LHCN-M2 (cell line): ENCODE measurements at places on chromosomes 3 and 15.

GRCh38 chr15:39361497-39361896 is 219.4 kb upstream of the THBS1 start:
- DNase-seq: peak; percentile 54

DNA sequence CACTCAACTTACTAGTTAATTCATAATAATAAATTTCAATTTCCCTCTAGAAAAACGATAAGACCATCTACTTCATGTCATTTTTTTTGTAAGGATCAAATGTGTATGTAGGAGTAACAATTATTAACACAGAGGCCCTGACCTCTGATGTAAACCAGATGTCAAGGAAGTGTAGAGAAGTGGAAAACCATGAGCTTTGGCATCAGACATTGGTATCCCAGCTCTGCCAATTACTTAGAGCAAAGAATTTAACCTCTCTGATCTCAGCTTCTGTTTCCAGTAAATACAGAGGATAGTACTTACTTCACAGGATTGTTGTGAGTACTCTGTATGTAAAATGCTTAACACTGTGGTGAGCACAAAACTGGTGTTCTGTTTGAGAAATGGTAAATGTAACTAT is 17.5 kb downstream of the AQR start:
- no peak for DNase-seq

GRCh38 chr3:146090521-146090920 is 70.5 kb downstream of the PLOD2 start:
- DNase-seq: no peak

DNA sequence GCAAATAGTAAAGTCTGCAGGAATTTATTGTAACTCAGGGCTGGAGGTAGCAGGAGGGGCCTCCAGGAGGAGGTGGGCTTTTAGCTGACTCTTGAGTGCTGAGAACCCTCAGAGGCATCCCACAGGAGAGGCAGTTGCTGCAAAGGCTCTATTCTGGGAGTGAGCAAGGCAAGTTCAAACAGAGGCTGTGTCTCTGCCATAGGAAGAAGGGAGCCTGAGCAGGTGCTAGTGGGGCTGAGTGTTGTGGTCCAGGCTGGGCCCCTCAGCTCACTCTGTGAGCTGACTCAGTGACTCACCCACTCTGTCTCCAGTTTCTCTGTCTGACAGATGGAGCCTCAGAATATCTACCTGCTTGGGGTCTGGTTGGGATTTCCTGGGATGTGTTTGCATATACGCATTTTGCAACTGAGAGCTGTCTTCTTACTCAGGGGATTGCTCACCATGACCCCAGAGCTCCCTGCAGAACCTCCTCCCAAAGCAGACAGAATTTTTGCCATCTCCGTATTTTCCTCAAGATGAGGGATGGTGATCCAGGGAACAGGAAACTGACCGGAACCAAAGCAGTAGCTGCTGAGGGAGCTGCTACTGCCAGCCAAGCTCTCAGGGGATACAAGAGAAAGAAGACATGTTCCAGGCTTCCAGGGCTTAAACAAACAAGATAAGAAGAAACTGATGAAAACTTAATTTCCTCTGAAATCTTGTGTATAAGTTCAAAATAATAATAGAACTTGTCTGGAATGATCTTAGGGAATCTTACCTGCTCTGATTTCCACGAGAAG is 13.6 kb upstream of the NOX5 start:
- peak; percentile 19 for DNase-seq

DNA sequence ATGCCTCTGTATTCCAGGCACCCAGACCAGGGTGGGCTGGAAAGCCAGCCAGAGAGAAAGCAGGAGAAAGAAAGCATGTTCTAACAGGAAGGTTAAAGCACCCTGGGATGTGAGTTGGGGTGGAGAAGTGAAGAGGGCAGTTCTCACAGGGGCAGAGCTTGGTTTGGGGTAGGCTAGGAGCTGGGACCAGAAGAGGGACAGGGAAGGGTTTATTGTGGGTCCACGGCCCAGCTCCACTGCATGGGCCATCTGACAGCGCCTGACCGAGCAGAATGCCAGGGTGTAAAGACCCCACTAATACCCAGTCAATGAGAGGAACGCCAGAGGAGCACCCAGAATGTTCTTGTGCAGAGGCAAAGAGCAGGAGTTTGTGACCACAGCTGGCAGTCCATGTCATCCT is 27.1 kb upstream of the MAGEF1 start:
- DNase-seq: no peak

DNA sequence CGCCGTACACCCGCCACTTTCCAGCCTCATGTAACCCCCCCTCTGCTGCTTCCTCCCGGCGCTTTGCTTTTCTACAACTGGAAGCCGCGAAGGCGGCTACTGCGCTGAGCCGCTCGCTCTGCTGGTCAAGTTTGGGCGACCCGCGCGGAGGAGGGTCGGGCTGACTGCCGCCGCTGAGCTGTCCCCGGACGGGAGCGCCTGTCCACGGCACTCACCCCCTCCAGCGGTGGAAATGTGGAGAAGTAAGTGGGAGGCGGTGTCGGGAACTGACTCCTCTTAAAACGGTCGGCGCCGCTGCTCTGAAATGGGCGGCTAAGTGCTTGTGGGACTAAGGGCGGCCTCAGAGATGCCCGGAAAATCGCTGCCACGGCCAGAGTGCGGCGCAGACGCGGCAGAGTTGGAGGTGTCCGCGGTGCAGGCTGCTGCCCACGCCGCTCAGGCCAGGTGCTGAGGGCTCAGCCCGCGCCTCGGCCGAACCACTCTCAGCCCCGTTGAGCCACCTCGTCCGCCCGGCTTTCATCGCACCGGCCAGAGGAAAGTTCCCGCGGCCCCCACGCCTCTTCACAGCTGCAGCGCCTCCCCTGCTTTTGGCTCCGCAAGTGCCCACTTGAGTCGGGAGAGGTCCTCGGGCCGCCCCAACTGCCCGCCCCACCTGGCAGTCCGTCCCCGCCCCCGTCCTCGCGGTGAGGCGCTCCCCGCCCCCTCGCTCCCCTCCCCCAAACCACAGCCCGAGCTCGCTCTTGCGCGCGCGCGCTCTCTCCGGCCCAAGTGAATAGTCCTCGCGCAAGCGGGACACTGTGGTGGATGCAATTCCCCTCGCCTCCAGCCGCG is at the start of gene EPHA6:
Gene EPHA6 (plus strand): TSS at position 775 of the 831 bp plus-strand sequence.
- DNase-seq: peak; percentile 5

- DNase-seq: peak; percentile 46
These were observed 198.7 kb upstream of the LYSMD4 start for GRCh38 chr15:99931703-99932603.

- peak; percentile 73 for DNase-seq
These were observed 91.7 kb downstream of the APBA2 start for GRCh38 chr15:28977377-28978010.

- peak; percentile 92 for DNase-seq
These were observed 79.7 kb downstream of the FBN1 start for GRCh38 chr15:48565560-48566482.

- no peak for DNase-seq
These were observed 92.9 kb downstream of the LRRC3B start for GRCh38 chr3:26715431-26715830.

- DNase-seq: no peak
These were observed 702 bp downstream of the ARHGEF3 start for GRCh38 chr3:56800832-56801661.

- DNase-seq: peak; percentile 29
These were observed 311.4 kb downstream of the LPP start for GRCh38 chr3:188465311-188465710.

- DNase-seq: no peak
These were observed 199.3 kb downstream of the TNIK start for GRCh38 chr3:171260899-171261298.

GRCh38 chr3:46628901-46629369 is 16.6 kb downstream of the FAM240A start:
- DNase-seq: no peak

- DNase-seq: no peak
These were observed 9.8 kb upstream of the ETV5 start for GRCh38 chr3:186118692-186119091.

- no peak for DNase-seq
These were observed 24.2 kb upstream of the TIMP4 start for GRCh38 chr3:12182687-12183441.

- DNase-seq: no peak
These were observed 46.5 kb downstream of the RPN1 start for GRCh38 chr3:128603811-128604775.

DNA sequence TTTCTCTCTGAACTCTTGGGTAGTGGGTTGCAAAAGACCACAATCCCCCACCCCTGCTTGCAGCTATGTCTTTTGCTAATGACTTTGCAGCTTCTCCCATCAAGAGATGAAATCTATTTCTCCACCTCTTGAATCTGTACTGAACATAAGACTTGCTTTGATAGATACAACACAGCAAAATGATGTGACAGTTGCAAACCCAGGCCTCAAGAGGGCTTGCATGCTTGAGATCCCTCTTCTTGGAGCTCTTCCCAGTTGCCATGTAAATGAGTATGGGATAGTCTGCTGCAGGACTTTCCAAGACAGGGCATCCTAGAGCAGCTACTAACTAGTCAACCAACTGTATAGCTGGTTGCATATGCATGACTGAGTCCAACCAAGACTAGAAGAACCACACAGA is 783.6 kb downstream of the PDCD6IP start:
- DNase-seq: peak; percentile 22

DNA sequence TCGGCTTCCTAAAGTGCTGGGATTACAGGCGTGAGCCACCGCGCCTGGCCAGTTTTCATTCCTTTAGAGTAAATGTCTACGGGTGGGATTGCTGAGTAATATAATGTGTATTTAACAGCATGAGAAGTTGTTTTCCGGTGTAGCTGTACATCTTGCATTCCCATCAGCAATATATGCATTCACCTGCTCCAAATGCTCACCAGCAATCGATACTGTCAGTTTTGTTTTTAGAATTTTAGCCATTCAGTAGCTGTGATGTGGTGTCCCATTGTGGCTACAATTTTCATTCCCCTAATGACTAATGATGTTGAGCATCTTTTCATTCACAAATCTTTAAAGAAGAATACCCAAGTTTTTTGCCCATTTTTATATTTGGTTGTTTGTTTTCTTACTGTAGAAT is 134.8 kb upstream of the RGMA start:
- no peak for DNase-seq

DNA sequence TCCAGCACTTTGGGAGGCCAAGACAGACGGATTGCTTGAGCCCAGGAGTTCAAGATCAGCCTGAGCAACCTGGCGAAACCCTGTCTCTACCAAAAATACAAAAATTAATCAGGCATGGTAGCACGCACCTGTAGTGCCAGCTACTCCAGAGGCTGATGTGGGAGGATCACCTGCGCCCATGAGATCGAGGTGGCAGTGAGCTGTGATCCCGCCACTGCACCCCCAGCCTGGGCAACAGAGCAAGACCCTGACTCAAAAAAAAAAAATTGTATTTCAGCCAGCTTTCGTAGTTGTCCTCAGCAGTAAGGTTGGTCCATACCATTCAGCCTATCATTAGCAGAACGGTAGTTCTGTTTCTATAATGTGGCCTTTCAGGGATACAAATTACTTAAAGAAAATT is 66.6 kb upstream of the FURIN start:
- no peak for DNase-seq

DNA sequence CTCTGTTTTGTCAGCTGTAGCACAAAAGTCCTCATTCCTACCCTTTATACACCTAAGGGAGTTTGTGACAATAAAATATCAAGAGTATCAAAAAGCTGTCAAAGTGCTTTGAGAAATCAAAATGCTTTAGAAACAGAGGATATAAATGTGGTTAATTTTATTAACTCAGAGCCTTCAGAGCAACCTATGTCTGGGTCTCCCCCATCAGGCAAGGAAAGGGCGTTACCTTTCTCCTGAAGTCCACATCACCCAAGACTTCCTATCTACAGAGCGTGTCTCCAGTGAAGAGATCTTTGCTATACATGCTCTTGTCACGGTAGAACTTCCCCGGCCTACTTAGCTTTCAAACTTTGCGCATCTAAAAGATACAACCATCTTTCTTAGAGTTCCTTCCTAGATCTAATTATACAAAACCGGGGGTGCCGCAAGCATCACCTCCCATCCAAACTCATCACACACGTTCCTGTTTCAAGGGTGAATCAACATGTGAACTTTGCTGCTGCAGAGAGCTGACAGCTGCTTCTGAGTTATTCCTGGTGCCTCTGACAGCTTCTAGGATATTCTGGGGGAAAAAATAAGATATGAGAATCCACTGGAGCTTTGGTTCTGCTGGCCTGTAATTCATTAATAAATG is 93.0 kb downstream of the RARB start:
- DNase-seq: no peak

GRCh38 chr3:130379274-130379673 is 33.8 kb downstream of the COL6A5 start:
- peak; percentile 80 for DNase-seq

DNA sequence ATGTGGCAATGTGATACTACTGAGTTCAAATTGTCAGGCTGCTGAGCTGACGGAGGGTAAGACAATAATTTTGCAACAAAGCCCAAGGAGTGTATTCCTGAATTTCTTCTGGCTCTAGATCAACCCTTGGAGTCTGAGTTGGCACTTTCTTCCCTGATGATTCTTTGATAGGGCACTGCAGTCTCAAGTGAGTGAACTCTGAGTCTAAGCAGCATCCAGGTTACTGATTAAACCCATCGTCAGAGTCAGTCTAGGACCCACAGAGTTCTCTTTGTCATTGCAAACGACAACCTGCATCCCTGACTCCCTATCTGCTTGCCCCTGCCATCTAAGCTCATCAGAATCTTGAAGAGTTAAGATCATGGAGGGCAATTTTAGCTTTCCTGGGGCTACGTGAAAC is 58.6 kb downstream of the MME start:
- DNase-seq: no peak

GRCh38 chr3:32888739-32889138 is 62.7 kb upstream of the CCR4 start:
- no peak for DNase-seq

GRCh38 chr3:126895178-126896066 is 87.5 kb upstream of the PLXNA1 start:
- peak; percentile 94 for DNase-seq
